ENCODE measurements at places on chromosomes 13 and 19.

DNA sequence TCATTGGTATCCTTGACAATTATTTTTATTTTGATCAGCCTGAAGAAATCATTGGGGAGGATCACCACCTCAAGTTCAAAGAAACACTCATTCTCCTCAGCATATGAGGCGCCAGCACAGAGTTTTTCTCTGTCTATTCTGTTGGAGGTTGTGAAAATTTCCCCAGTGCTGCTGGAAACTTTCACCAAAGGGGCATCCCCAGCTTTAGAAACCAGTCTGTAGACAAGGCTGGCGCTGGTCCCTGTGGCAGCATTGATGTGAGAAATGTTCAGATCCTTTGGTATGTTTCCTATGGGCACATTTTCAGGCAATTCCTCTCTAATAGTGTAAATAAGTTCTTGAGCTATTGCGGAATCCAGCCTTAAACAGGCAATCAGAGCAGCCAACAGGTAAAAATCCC is 2.1 kb downstream of the PCDH9 start:
- no peak for DNase-seq

DNA sequence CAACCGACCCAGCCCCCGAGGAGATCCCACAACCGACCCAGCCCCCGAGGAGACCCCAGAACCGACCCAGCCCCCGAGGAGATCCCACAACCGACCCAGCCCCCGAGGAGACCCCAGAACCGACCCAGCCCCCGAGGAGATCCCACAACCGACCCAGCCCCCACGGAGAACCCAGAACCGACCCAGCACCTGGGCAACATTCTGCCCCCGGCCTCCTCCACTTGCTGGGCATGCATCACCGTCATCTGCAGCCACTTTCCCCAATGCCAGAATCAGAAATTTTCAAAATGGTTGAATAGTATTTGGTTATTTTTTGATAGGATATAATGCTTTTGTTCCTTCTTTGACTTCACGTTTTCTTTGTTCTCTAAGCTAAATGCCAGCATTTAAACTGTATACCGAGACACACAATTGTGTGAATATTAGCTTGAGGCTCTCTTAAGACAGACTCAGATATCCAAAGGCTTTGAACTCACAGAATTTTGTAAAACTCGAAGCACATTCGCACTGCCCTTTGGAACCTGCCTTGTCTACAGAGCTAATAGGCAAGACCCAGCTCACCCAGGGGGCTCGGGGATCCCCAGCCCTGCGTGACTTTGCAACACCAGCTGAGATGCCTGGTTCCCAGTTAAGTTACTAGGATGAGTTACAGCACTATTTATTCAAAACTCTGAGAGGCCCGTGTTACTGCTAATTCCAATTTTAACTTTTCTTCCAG is 15.5 kb upstream of the RASA3 start:
- no peak for DNase-seq

- DNase-seq: no peak
These were observed 32.2 kb downstream of the ZNF557 start for GRCh38 chr19:7101498-7102253.

- DNase-seq: no peak
These were observed 130.0 kb downstream of the ATP11A start for GRCh38 chr13:112819816-112820215.

- peak; percentile 61 for DNase-seq
These were observed 36.3 kb upstream of the FLT1 start for GRCh38 chr13:28531077-28531844.

DNA sequence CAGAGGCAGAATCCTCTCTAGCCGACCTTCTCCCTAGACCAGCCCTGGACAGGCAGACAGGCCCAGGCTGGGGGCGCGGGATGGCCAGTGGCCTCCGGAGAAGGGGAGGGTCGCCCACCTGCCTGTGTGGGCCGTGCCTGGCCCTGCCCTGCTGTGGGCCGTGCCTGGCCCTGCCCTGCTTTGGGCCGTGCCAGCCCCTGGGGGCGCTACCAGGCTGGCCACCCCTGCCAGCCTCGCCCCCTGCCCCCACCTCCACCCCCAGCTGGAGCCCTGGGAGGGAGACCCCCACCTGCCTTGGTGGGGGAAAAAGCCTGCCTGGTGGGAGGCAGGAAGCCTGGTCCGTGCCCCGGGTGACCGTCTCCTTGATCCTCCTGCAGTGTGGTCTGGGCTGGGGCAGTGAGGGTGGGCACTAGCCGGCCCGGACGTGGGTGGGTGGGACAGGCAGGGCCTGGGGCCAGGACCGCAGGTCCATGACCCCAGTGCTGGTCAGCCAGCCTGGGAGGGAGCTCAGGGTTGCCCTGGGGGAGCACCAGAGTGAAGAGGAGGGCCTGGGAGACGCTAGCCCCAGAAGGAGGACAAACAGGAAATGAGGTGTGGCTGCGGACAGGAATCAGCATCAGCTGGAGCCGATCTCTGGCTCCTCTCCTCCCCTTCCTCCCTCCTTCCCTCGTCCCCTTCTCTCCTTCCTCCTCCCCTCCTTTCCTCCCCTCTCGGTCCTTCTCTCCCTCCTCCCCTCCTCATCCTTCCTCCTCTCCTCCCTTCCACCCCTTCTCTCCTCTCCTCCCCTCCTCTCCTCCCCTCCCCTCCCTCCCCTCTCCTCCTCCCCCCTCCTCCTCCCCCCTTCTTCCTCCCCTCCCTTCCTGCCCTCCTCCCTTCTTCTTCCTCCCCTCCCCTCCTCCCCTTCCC is 5.1 kb upstream of the MKNK2 start:
- no peak for DNase-seq

GRCh38 chr13:20435616-20436368 is 89.9 kb downstream of the CRYL1 start:
- DNase-seq: no peak

GRCh38 chr19:47609906-47610894 is 1.3 kb downstream of the BICRA start:
- DNase-seq: no peak

DNA sequence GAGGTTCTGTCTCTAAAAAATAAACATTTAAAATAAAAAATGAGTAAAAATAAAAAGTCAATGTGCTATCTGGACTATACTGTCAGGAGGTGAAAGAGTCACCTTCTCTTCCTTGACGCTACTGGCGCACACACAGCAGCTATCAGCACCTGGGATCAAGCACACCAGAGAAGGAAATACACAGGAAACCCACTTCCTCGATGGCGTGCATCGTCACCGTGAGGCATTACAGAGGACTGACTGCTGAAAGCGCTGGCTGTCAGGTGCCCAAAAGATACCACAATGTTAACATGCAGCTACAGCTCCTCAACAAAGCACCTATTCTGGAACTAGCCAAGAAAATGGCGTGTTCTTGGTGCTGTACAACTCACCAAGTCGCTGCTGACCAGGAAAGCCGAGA is 6.1 kb downstream of the SLC35E1 start:
- no peak for DNase-seq

DNA sequence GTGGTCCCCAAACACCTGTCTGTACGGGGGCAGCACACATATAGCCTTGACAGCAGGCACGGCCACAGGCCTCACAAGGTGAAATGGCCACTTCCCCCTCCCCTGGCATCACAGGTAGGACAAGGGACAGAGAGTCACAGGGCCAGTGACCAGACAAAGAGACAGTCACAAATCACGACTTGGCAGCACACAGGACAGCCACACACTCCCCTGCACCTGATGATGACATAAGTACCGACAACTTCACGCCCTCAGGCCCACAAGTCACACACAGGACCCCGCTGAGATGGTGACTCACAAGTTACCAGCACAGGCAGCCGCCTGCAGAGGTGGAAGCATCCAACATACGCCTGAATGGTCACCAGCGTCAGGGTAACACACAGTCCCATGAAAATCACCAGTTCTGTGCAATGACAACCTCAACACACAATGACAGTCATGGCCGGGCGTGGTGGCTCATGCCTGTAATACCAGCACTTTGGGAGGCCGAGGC is 16.5 kb downstream of the TYK2 start:
- DNase-seq: no peak

GRCh38 chr19:2552859-2553258 is 76.9 kb downstream of the GADD45B start:
- no peak for DNase-seq

DNA sequence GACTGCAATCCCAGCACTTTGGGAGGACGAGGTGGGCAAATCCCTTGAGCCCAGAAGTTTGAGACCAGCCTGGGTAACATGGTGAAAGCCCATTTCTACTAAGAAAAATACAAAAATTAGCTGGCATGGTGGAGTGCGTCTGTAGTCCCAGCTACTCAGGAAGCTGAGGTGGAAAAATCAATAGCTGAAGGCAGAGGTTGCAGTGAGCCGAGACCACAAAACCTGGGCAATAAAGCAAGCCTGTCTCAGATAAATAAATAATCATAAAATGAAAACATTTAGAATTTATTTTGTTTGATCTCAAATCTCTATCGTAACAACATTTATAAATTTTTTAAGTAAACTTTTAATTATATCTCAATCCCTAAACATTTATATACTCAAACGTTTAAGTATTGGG is 36.6 kb downstream of the USP12 start:
- DNase-seq: no peak

GRCh38 chr19:15453091-15453578 is 3.4 kb upstream of the WIZ start:
- DNase-seq: no peak

DNA sequence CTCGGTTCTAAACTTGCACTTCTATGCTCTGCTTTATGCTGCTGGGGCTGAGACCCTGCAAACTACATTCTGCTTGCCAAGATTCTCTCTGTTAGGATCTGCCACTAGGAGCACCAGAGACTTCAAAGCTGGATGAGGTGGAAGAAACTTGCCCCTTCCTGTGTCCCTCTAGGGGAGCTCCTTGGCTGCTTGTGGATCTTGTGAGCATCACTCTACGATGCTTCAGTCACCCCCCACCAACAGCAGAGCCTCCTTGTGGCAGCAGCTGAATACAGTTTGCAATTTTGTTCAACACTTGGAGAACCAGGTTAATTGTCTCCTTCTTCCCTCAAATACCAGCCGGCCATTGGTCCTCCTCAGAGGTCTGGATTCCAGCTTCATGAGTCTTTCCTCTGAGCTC is 310.6 kb downstream of the FGF14 start:
- DNase-seq: no peak

DNA sequence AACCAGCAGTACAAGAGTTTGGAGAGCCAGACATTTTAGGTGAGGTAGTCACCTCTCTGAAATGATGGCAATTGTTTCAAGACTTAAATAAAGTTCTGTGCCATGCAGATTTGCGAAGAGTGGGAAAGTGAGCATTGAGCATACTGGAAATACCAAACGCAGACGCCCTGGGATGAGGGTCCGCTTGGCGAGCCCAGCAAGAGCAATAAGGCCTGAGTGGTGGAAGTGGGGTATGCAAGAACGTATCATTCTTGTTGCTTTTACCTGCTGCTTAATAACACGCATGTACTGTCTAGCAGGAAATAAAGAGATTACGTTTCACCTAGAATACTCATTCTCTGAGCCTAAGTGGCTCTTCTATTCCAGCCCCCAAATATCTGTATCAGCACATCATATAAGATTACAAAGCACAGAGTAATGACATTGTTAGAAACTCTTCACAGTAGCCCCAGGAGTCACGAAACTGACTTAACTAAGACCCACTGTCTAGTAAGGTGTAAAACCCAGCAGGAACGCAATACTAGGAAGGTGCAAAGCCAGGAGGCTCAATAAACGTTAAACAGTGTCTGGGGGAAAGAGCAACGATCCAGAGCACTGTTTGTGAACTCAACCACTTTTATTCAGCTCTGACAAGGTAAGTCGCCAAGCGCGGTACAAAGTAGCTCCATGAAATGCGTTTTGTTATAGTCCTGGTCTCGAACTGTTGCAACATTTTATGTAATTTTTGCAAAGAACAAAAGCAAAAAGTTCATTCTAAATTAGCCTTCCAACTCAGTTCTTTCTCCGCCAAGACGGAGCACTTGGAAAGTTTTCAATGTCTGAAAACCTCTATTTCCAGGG is 1.2 kb downstream of the RCBTB2 start:
- no peak for DNase-seq

DNA sequence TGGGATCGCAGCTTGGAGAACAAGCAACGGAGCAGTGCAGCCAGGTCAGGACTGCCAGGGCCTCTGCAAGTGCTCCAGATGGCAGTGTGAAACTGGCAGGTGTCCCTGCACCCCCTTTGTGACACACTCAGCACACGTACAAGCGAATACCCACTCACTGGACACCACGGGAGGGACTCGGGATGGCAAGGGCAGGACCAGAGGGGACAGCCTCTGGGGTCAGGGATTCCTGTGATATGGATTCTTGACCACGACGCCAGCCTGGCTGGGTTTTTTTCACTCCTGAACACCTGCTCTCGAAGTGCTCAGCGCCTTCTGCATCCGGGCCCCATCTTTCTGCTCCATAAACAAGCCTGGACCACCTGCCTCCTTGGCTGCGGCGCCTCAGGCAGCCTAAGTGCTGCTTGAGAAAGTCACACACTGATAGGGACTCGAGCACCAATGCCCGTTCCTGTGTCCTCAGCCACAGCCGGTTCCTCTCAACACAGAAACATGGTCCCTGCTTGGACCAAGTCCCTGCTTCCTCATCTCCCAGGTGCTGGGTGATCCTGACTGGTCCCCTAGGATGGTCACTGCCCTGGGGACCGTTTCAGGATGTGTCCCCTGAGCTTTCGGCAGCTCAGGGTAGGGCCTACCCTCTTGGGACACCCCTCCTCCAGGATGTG is 22.0 kb downstream of the ELAVL1 start:
- DNase-seq: no peak

DNA sequence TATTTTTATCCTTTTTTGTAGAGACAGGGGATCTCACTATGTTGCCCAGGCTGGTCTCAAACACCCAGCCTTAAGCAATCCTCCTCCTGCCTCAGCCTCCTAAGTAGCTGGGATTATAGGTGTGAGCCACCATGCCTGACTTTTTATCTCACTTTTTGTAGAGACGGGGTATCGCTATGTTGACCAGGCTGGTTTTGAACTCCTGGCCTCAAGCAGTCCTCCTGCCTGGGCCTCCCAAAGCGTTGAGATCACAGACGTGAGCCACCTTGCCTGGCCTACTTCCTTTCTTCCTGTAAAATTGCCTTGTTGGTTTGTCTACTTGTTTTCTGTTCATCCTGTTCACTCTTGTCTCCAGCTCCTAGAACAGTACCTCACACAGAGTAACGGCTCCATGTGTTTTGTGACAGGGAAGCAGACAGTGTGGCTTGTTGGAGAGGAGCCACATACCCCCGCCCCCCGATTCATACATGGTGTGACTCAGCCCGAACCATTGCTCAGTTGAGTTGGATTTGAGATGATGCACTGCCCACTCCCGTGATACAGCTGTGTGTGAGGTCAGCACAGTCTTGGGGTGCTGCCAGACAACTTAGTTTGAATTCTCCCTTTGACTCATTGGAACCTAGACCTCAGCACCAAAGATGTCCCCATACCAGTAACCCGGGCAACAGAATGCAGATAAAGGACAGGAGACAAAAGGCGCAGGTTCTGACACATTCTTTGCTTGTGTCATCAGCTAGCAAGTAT is 34.2 kb downstream of the GPR42 start:
- DNase-seq: no peak

GRCh38 chr13:36328821-36329220 is 17.4 kb downstream of the SPART start:
- DNase-seq: no peak

GRCh38 chr13:25001476-25002206 is 94.3 kb upstream of the PABPC3 start:
- no peak for DNase-seq

DNA sequence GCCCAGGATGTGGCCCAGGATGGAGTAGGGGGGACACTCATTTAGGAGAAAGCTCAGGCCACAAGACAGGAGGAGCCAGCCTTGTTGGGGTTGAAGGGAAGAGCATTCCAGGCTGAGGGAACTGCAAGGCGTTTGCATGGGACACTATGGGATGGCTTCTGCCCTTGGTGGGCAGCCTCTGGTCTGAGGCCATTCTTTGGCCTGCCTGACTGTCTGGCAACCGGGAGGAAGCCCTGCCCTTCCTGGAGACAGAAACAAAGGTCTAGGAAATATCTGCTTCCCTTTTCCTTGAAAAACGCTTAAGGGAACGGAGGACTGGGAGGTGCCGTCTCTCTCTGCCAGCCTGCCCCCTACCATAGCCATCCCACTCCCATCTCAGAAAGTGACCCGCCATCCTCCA is 2.8 kb upstream of the ICAM1 start:
- DNase-seq: no peak
